ENCODE measurements at places on chromosomes 5 and 9.

- DNase-seq, result peak; percentile 22
Measured at GRCh38 chr5:168946363-168946762, 354.6 kb downstream of the SLIT3 start.

DNA sequence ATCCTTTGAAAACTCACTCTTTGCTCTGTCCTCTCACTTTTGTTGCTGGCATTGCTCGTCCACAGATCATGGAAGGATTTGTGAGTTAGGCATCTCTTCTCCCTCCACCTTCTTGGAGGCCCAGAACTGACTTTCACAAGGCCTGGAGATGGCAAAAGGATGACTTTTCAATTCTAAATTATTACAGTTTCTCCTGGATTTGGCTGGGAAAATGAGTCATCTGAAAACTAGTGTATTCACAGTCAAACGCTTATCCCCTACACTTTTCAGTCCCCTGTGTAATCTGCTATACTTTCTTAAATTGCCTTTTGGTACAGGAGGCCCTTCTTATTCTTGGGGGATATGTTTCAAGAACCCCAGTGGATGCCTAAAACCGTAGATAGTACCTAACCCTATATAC, 35.6 kb downstream of the ADRA1B start:
- DNase-seq, result peak; percentile 52

- no peak for DNase-seq
Measured at GRCh38 chr5:150653762-150654556, 7.1 kb upstream of the MYOZ3 start.

DNA sequence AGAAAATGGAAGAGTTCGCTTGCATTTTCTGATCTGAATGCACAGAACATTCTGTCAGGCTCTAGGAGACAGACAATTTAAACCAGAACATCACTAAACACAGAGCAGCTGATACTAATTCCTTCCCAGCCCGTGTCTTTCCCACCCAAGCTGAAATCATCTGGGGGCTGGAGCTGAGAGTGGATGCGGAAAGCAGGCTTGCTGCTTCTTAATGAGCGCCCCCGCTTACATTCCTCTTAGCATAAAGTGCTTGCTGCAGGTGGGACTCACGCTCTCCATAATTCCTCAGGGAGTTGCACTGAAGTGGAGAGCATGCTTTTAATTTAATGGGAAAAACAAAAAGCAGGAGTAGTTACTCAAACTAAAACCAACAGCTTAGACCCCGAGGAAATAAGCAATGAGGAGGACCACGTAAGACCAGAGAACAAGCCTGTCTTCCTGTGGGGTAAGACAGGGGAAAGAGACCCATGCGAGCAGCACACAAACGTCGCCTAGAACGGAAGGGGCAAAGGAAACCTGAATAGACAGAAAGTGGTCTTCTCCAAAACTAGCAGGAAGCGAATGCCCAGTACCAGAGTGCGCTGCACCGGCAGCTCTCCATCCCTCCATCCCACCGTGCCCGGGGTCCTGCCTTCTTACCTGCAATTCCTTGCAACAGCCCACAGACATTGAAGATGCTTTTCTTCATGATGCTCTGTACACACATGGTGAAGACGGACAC, 139.3 kb downstream of the LHFPL2 start:
- no peak for DNase-seq

GRCh38 chr5:15383469-15383868, 116.5 kb upstream of the FBXL7 start:
- DNase-seq, result peak; percentile 24

GRCh38 chr9:93230601-93231000, 46.7 kb downstream of the WNK2 start:
- no peak for DNase-seq

DNA sequence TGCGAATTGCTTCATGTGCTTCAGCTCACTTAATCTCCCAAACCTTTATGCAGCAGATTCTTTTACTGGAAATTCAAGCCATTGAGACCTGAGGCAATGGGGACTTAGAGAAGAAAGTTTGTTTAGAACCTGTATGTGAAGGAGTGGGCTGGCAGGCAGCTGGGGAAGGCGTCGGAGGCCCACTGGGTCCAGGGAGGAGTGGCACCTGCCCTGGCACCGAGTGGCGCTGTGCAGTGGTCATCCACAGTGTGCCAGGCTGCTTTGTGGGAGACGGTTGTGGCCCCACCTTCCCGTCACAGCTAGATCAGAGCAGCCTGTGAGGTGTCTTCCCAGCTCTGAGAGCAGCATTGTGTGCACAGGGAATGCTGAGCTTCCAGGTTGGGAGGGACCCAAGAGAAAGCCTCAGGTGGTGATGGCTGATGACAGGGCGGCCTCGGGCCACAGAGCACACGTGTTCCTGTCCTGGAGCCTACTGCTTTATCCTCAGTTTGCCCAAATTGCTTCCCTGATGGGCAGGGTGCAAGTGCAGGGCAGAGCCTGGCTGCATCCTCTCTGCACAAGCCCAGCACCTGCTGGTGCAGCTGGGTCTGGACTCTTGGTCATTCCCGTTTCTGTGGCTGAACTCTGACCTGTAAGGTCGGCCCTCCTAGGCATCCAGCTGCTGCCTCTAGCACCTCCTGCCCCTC, 175.2 kb downstream of the CACNA1B start:
- no peak for DNase-seq

DNA sequence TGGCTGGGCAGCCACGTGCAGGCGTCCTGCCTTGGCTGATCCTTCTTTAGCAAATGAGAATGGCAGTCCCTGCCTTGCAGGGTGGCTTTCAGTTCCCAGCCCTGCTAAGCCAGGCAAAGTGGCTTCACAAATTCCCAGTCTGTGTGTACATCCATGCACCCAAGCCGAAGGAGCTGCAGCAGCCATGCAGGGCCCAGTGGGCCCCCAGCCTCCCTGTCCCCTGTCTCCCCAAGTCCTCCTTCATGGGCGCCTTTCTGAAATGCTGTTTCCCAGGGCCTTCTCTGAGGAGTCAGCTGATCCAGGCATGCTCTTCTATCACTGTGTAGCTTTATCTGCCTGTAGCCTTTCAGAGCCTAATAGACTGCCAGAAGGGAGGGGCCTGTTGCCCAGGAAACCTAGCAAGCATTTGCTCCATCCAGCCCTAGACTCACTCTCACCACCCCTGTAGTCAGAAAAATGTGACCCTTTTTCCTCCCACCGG, 47.4 kb upstream of the SHC3 start:
- DNase-seq, result no peak

DNA sequence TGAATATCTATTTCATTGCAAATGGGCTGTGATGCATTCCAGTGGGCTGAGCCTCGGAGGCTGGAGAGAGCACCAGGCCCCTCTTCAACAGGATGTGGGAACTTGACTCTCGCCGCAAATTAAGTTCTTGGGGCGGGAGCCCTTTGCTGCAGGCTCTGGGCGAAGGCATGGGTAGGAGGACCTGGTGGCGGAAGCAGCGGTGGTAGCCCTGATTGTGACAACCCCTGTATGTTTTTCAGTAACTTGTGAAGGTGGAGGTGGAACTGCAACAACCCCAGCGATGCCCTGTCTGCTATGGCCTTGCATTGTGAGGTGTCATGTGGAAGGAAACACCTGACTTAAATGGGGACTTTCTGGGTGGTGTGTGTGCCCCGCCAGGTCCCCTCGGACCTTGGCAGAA, 9.4 kb downstream of the FYB1 start:
- no peak for DNase-seq

- peak; percentile 52 for DNase-seq
Measured at GRCh38 chr9:113589890-113590289, 126.4 kb downstream of the RGS3 start.

GRCh38 chr5:147966326-147966725, 60.0 kb upstream of the C5orf46 start:
- no peak for DNase-seq

DNA sequence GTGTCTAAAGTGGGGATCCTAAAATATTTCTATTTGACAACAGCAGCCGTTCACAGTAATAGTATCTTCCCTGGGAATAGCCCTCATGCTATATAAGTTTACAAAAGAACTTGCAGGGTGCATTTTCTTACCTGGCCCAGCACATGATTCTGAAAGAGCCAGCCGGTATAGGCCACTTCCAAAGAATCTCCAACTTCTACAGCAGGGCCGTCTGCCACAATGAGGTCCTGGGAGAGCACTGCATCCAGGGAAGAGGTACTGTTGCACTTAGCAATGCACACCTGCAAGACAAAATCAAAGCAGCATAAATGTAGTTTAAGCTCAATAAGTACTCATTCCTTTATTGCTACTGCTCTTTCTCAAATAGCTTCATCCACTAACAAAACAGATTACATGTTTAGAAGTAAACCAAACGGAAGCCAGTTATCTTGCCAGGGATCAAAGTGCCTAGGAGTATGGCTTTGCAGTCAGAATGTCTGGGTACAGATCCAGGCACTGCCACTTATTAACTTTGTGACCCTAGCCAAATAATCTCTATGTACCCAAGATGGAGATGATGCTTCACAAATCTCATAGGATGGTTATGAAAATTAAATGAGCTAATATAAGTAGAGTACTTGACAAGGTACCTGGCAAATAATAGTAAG, 21.3 kb downstream of the FKBP15 start:
- no peak for DNase-seq

DNA sequence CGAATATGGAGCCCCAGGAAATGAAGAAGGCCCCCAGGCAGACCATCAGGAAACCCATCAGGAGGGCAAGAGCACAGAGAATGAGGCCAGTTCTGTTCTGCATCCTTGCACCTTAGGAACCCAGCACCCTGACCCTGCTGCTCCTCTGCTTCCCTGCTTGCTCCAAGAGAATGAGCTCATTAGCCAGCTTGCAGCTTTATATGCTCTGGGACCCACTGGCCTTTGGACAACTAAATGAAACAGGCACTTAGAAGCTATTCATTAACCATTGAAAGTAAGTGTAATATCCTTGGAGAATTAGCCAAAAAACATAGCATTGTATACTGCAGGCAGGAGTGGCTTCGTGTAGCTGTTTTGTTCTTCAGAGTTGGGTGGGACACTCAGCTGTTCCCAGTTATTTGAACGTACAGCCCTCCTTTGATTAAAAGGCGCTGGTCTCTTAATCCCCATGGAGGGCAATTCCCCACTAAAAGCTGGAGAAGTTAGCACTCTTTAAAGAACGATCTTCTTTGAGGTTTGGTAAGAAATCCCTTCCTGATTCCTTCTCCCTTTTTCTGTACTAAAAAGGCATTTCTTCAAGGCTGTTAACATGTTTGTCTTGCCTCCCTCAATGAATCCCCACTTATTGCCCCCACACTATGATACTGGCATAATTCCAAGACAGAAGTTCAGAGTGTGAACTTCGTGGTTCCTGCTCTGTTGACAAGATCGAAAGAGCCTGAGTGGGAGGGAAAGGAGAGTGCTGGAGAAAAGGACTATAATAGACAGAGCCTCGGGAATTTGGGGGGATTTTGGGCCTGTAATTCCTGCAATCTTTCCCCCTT, at the start of gene TMEM252:
TMEM252 (minus strand) TSS at position 172 of the 824 bp plus-strand sequence; CDS start at position 103, 69 bp downstream.
- no peak for DNase-seq

GRCh38 chr5:71922584-71923106, 184.6 kb upstream of the MAP1B start:
- peak; percentile 81 for DNase-seq

DNA sequence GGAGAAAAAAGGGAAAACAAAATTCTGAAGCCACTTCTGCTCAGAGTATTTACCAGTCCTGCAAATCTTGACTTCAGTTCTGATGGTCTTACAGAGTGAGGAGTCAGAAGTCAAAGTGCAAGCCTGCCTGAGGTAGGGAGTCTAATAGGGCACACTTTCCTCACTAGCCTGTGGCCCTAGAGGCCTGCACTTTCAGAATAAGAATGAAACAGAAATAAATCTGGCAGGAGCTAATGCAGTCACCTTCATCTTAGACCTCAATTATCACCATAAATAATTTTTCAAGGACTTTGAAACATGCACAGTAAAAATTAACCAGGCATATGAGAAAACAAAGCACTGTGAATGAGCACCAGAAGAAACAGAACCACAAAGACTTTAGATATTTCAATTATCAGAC, 20.7 kb upstream of the ACSL6 start:
- DNase-seq, result no peak

DNA sequence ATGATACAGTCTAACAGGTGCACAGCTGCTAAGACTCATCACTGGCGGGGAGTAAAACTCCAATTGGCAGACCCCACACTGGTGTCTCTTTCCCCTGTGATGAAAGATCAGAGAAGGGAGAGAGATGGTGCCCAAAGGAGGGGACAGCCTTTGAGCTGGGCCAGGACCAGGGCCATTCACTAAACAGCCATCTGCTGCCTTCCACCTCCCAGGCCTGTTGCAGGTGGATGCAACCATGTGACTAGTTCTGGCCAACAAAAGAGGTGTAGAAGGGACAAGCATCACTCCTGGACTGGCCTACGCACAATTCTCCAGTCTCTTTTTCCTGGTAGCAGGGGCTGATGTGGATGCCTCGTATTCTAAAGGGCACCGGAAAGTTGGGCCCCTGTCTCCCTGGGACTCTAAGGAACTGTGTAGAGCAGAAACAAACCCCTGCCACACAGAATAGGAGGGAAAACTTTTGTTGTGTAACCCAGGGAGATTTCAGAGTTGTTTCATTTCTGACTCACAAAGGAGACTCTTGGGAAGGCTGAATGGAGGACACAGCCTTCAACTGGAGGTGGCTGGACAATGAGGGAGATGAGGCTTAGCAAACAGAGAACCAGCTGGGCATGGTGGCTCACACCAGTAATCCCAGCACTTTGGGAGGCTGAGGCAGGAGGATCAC, 26.9 kb downstream of the TNIP1 start:
- DNase-seq, result no peak

DNA sequence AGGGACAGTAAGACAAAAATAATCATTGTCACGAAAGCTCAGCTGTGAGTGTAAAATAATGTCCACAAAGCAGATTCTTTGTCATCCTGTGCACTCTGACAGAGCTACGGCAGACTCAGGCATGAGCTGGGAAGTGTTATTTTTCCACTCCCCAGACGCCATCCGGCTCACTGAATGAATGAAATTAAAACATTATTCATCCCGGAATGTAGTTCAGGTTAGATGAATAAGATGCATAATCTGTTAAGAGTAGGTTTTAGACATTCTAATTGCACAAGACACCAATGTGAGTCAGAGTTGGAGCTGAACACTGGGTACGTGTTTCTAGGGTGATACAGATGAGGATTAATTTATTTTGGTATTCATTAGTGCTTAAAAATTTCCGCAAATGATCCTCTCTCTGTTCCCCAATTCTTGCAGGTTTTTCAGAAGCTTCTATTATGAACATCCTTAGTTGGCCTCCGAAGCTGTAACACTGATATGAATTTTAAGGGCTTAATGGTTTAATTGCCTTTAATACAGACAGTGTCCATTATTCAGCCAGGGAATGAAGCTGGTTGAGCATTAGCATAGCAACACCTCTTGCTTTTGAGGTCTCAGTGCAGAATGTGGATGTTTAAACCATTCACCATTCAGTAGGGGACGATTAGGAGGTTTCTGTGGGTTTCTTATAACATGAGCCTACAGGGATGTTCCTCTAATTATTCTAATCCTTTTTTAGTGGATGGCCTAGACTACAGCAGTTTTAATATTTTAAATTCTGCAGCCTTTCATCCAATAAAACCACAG, 65.6 kb upstream of the FRRS1L start:
- peak; percentile 72 for DNase-seq

Data from fibroblast of skin of right quadriceps (primary cell).